ENCODE measurements at places on chromosomes 16 and 17.
A peak's percentile ranks its signal among the peaks of the same experiment; 100 is the strongest.

DNA sequence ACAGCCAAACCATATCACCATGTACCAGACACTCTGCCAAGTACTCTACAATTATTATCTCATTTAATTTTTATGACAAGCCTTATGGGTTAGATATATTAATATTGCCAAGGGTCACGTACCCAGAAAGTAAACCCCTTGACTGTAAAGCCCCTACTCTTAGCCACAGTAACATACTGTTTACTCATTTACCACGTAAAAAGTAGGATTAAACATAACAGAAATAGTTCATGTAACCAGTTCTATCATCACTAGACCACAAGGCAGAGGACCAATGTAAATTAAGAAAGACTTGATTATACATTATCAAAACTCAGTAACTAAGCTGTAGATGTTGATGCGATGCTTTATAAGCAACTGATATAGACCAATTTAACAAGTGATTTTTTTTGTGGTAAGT, 101.5 kb upstream of the CNTNAP4 start:
- no peak for DNase-seq

DNA sequence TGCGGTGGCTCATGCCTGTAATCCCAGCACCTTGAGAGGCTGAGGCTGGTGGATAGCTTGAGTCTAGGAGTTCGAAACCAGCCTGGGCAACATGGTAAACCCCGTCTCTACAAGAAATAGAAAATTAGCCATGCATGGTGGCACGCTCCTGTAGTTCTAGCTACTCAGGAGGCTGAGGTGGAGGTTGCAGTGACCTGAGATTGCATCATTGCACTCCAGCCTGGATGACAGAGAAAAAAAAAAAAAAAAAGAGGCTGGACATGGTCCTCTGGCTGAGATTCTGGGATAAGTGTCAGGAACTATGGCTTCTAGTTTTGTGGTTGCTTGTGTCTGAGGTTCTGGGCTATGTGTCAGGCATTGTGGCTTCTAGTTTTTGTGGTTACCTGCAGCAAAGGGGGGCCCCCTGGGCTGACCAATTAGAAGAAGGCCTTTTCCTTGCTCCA, 7.0 kb downstream of the KSR1 start:
- DNase-seq: no peak

DNA sequence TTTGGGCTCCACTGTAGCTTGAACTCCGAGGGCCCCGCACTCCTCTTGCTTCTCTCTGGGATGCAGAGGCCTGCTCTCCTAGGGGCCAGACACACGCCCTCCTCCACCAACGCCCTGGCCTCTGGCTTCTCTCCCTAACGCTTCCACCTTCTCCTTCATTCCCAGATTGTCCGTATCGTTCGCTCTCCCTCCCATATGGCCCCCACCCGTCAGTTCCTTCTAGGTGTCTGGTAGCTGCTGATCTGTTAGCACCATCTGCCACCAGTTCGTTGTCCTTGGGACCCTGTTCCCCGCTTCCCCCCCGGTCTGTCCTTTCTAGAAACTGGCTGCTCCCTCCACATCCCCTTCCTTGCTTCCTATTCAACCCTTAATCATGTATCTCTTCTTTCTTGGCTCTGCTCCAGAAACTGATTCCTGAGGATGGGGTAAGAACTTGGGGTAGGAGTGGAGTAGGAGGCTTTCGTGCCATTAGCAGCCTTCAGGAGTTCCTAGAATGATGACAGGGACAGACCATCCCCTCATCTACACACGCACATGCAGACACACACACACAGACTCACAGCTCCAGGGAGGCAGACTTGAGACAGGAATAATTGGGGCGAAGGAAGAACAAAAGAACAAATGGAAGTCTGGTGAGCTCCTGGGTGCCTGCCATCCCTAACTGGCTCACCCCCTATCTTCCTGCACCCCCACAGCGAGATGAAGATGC, 4.3 kb downstream of the ATP1B2 start:
- no peak for DNase-seq

DNA sequence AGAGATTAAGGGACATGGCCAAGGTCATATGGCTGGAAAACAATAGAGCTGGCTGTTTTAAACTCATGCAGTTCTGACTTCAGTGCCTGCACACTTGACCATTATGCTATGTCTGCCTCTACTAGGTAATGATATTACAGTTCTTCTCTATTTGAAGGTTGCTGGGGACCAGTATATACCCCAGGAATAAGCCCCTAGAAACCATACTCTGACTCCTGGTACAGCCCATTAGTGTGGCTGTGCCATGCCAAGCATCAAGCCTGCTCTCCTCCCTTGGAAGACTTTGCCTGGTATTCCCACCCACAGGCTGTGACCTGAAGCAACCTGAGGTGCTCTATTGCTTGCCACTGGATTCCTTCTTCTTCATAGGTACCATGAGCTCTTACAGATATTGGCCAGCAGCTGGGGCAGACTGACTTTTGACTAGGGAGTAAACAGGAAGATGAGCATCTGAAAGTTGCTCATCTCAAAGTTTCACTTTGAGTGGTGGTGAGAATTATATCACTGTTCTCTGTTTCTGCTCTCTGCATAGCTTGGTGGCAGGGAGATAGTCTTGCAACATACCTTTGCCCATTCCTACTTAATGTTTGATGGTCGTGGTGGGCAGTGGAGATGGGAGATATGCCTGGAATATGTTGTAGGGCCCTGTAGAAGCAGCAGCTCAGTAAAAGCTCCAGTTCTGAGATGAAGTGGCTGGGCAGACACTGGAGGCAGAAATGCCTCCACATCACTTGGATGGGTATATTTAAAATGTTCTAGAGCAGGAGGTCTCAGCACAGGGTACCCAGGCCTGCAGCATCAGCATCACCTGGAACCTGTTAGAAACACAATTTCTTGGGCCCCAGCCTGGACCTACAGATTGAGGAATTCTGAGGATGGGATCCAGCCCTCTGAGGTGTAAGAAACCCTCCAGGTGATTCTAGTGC, 274.7 kb downstream of the HS3ST4 start:
- DNase-seq: no peak

DNA sequence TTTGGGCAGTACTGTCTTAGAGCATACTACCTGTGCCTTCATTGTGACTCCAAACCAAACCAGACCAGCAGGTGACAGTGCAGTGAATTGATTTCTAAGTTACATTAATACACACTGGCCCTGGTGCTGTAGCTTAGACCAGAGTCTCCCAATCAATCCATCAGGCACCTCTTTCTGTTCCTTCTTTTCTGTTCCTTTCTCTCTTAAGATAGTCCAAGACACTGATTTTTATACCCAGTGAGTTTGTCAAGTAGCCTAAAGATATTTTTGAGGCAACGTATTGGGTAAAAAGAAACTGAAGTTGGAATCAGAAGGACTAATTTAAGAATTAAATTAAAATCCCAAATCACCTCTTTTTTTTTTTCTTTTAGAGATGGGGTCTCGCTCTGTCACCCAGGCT, 43.1 kb downstream of the ABAT start:
- no peak for DNase-seq

GRCh38 chr16:71758293-71758760, 33.8 kb upstream of the PHLPP2 start:
- DNase-seq: no peak

DNA sequence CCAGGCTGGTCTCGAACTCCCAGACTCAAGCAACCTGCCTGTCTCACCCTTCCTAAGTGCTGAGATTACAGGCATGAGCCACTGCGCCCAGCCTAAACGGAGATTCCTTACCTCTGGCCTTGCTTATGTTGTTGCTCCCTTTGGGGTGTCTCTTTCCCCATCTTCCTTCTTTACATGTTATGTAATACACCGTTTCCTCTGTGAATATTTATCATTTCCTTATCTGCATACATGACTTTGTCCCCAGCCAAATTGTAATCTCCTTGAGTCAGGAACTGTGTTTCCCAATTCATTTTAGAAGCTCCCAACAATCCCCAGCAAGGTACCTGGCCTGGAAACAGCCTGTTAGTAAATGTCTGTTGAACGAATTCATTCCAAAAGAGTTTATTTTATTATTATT, 15.7 kb downstream of the COPZ2 start:
- no peak for DNase-seq

- no peak for DNase-seq
Measured at GRCh38 chr16:73794994-73795393, 501.6 kb upstream of the PSMD7 start.

DNA sequence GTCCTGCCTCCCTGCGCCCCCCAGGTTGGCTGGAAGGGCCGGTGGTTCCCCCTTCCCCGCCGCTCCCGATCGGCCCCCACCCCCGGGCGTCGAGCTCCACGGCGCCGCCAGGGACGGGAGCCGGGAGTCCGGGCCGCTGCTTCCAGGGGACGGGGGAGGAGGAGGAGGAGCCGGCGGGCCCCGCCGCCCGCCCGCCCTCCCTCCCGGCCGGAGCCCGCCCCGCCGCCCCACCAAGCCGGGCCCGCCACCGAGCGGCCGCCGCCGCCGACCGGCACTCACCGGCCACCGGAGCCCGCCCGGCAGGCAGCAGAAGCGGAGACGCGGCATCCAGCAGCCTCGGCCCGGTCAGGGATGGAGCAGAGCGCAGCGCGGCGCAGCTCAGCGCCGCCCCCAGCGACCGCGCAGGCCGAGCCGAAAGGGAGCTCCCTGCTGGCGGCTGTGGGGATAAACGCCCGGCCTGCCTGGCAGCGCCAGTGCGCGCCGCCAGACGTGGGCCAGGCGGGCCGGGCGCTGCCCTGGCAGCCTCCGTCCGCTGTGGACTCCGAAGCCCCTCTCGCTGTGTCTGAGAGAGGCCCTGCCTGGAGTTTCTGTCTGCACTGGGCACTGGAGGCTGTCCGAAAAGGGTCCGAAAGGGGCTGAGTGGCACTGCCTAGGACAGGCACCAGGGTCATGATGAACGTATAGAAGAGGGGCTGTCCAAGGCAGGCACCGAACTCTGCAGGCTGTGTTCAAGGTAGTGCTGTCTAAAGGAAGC, at the start of gene MYO18A:
TSS of gene MYO18A (minus strand) at position 365 of the 754 bp plus-strand sequence. CDS start 13,458 bp downstream, outside the sequence.
- peak; percentile 45 for DNase-seq

- no peak for DNase-seq
Measured at GRCh38 chr16:79001156-79001967, 599.2 kb downstream of the MAF start.

DNA sequence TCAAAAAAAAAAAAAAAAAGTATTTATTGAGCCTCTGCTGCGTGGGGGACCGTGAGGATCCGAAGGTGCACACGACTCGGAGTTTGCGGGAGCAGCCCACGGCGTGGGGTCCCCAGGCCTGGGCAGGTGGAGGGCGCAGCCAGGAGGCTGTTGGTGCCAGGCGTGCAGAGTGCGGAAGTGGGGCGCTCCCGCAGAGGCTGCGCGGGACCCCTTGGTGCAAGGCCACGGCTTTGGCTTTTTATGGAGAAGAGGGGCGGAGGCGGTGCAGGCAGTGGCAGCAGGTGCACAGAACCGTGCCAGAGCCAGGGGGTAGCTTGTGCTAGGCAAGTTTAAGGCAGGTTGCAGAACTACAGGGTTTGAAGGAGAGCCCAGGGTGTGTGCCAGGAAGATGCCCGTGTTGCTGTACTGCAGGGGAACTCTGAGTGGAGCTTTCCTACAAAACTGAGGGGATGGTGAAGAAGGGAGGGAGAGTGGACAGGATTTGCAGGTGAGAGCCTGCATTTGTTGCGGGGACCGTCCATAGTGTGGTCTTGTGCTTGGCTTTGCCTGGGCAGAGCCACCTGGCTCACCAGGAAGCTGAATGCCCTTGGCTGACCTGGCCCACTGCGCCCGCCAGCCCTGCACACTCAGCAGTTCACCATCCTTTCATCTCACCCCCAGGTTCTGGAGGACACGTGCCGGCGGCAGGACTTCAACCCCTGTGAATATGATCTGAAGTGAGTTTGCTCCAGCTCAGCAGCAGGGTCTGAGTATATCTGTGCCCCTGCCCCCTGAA, 1.3 kb downstream of the ASPSCR1 start:
- DNase-seq: no peak

DNA sequence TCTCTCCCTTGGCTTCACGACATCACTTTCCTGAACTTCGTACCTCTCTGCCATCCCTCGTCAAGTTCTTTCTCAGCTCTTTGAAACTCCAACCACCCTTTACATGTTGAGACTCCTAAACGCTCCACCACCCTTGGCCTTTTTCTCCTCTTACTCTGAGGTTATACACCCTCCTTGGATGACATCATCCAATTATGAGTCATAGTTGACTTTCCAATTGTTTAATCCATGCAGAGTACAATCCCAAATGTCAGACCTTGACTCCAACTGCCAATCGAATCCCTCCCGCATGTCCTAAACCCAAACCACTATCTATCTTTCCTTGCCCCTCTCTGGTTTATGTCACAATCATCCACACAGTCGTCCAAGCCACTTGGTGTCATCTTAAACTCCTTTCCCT, 18.4 kb upstream of the C16orf82 start:
- no peak for DNase-seq

- DNase-seq: peak; percentile 19
Measured at GRCh38 chr16:1545044-1546040, 11.9 kb downstream of the TMEM204 start.

DNA sequence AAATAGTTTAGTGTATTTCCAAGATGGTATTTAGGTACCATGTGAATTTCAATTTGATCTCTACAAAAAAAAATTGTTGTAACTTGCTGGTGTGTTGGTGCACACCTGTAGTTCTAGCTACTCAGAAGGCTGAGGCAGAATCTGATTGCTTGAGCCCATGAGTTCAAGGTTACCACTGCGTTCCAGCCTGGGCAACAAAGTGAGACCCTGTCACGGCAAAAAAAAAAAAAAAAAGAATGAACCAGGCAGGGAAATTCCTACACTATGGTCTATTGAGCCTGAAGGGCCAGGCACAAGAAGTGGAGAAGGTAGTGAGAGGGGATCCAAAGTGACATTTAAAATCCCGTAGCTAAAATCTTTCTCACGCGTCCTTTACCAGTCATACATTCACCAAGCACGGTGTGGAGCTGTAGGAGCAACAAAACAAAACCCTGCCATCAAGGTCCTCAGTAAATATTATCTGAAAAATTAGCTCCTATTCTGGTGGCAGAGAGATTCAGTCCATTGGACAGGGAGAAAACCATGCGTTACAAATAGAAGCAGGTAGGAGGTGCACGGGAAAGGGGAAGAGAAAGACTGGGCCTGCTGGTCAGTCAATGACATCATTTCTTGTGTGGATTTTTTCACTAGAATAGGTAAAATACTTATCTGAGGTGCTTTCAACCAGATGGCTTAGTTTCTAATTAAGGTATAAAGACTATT, 27.3 kb downstream of the TXNDC11 start:
- DNase-seq: no peak

- DNase-seq: no peak
Measured at GRCh38 chr17:73293480-73293911, 18.3 kb downstream of the CDC42EP4 start.

- DNase-seq: no peak
Measured at GRCh38 chr17:38746849-38747462, 1.2 kb downstream of the PCGF2 start.

GRCh38 chr16:27366687-27367460, 35.1 kb upstream of the IL21R start:
- no peak for DNase-seq
